H9 (cell line): ENCODE measurements at places on chromosomes 4 and X. TPM values are rescaled to one million over a fixed set of nuclear protein-coding genes. Genes with fewer than 3 reads are reported as not detected.
A peak's percentile ranks its signal among the peaks of the same experiment; 100 is the strongest.

The DSPP gene
- total RNA-seq: not detected in 2 replicates

The CPE gene
- total RNA-seq: 10.0 and 11.6 TPM in 2 replicates

The F11 gene
- total RNA-seq: 0.50 and 0.97 TPM in 2 replicates

The UGT2B15 gene
- not detected in 2 replicates for total RNA-seq

GRCh38 chr4:155530290-155530689, 136.4 kb upstream of the GUCY1A1 start:
- no peak for DNase-seq

GRCh38 chr4:73193155-73193554, 65.4 kb downstream of the ANKRD17 start:
- no peak for DNase-seq

- no peak for DNase-seq
Measured at GRCh38 chr4:174789657-174790056, 39.4 kb downstream of the GLRA3 start.

- DNase-seq: peak; percentile 34
Measured at GRCh38 chrX:119758731-119759247, 401 bp downstream of the SOWAHD start.

DNA sequence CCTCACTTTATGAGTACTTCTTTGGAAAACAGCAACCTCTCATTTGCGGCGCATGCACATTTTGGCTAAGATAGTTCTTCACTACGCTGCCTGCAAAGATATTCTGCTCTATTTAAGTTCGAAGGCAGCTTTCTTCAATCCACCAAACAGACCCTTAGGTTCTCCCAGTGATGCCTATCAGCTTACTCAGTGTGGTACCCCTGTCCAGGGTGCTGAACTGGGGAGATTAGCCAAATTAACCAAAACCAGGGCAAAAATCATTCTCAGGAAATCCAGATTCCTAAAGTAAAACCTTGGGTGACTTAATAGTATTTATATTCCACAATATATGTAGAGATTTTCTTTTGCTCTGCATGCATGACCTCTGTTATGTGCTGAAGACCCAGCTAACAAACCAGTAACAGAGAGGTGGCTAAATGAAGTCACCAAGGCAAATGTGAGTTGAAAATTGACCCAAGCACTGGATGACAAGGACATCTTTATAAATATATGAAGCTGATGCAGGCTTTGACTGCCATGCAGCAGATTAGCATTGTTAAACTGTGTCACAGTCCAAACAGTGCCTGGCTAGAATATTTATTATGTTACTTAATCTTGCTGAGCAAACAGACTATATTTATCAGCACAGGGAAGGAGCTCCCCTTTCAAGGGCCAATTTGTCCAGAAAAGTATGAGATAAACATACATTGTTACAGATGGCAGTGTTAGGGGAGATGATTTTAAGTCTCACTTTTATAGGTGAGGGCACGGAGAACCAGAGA, 418.2 kb downstream of the STIM2 start:
- DNase-seq: peak; percentile 46

GRCh38 chr4:67035501-67035900, 509.8 kb downstream of the CENPC start:
- no peak for DNase-seq

DNA sequence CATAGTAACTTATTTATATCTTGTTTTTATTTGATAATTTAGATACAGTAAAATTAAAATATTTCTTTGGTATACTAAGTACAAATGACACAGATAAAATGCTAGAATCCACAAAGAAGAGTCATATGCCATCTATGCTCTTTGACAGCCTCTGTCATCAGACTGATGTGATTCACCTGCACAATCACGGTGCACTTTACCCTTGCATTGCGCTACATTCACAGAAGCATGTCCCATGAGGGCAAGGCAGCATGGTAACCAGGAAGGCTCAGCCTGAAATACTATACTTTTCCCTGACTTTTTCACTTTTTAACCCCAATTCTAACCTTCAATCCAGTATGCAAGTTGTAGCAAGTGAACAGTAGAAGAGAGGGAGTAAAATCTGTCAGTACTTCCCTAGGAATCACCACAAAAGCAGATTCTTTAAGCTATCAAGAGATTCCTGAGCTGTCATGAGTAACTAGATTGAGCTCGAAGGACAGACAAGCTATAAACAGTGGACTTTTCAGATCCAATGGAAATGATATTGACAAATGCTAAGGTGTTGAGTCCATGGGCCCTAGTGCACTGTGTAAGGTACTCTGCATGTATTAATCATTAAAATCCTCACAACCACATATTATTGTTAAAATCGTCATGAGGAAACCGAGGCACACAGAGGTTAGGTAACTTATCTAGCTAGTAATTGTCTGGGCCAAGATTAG, 14.2 kb downstream of the SEC24D start:
- DNase-seq: no peak

DNA sequence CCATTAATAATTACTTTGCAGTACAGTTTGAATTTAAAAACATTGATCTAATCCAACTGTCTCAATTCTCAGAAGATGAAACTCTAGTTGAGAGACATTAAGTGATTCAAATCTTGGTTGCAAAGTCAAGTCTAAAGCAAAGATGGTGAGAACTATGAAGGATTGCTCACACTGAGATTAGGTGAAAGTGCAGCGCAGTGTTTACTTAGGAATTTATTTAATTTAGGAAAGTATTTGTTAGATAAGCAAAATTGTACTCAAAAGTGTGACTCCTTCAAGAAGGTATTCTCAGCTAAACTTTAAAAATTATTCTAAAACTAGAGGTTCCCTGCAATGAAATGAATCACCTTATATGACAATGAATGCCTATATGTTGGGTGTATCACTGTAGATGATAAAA, 454.9 kb downstream of the PDGFC start:
- DNase-seq: no peak

- DNase-seq: no peak
Measured at GRCh38 chr4:152304220-152304619, 231.7 kb downstream of the FBXW7 start.

DNA sequence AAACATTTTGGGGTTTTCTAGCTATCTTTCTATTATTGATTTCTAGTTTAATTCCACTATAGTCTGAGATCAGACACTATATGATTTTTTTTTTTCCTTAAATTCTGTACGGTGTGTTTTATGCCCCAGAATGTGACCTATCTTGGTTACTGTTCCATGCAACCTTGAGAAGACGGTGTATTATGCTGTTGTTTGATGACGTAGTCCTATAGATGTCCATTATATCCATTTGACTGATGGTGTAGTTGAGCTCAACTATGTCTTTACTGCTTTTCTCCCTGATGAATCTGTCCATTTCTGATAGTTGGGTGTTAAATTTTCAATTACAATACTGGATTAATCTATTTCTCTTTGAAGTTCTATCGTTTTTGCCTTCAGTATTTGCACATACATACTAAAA, 212.5 kb downstream of the NDST4 start:
- DNase-seq: no peak

DNA sequence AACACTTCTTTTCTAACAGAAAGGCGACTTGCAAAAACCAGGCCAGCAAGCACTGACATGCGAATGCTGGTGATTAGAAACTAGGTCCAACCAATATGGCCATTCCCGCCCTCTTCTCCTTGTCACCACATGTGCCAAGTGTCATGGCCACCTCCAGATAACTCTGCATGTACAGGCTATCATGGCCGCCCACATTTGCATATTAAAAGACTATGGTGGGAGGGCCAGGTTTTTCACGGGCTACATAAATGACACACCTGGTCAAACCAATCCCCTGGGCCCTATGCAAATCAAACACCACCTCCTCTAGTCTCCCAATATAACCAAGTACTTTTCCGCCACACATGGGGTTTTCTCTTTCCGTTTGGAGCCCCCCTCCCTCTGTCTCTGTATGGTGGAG, 40.1 kb downstream of the NUDT11 start:
- DNase-seq: peak; percentile 76
